Bronchial smooth muscle cell (primary cell): ENCODE measurements at places on chromosomes 11 and 22. TPM values are rescaled to one million over a fixed set of nuclear protein-coding genes. Genes with fewer than 3 reads are reported as not detected.

The DDTL gene
- 2.7 and 4.1 TPM in 2 replicates for total RNA-seq

The GRAMD1B gene
- 0.34 and 1.3 TPM in 2 replicates for total RNA-seq

The NXPE4 gene
- not detected in 2 replicates for total RNA-seq

The CHEK1 gene
- 16.2 and 32.0 TPM in 2 replicates for total RNA-seq

The MRGPRE gene
- not detected in 2 replicates for total RNA-seq

The SCUBE1 gene
- under 0.01 and 0.34 TPM in 2 replicates for total RNA-seq

The MUC6 gene
- total RNA-seq: not detected in 2 replicates

The CARNS1 gene
- total RNA-seq: 0.09 and 0.16 TPM in 2 replicates

The PACS1 gene
- total RNA-seq: 22.5 and 39.4 TPM in 2 replicates

The PRCP gene
- 59.1 and 93.8 TPM in 2 replicates for total RNA-seq

The GTSE1 gene
- 0.17 and 0.95 TPM in 2 replicates for total RNA-seq

The IFTAP gene
- total RNA-seq: 39.6 and 46.8 TPM in 2 replicates

The OR51E2 gene
- total RNA-seq: under 0.01 TPM in 1 of 2 replicates, not detected in the other

The GDPD4 gene
- not detected in 2 replicates for total RNA-seq

The BIK gene
- not detected in 2 replicates for total RNA-seq

The AGBL2 gene
- total RNA-seq: 1.1 and 3.7 TPM in 2 replicates

The MS4A12 gene
- total RNA-seq: not detected in 2 replicates

The KRTAP5-2 gene
- not detected in 2 replicates for total RNA-seq

The BACE1 gene
- total RNA-seq: 22.6 and 22.9 TPM in 2 replicates

The HPX gene
- total RNA-seq: 0.63 and 0.77 TPM in 2 replicates

The MS4A4A gene
- total RNA-seq: not detected in 2 replicates

The LMNTD2 gene
- total RNA-seq: 0.47 TPM in 1 of 2 replicates, not detected in the other

The SLC16A8 gene
- 0.32 and 0.60 TPM in 2 replicates for total RNA-seq

The SMPD1 gene
- 40.0 and 41.3 TPM in 2 replicates for total RNA-seq

The TYMP gene
- 8.8 and 18.3 TPM in 2 replicates for total RNA-seq

The SLC22A25 gene
- total RNA-seq: not detected in 2 replicates

The TCF20 gene
- total RNA-seq: 13.6 and 14.5 TPM in 2 replicates

The GPHA2 gene
- not detected in 2 replicates for total RNA-seq

The TRIM29 gene
- total RNA-seq: 0.16 and 0.94 TPM in 2 replicates

The SLCO2B1 gene
- not detected in 2 replicates for total RNA-seq

The GAL gene
- 0.09 and 0.47 TPM in 2 replicates for total RNA-seq

The EFCAB6 gene
- total RNA-seq: 1.3 and 2.7 TPM in 2 replicates

The ADM2 gene
- total RNA-seq: 0.16 and 0.86 TPM in 2 replicates

The CHRM1 gene
- 0.09 TPM in 1 of 2 replicates, not detected in the other for total RNA-seq

The CASP1 gene
- total RNA-seq: 65.1 and 74.3 TPM in 2 replicates

The MUC5AC gene
- under 0.01 TPM in 1 of 2 replicates, not detected in the other for total RNA-seq

The OR51I1 gene
- total RNA-seq: 0.60 TPM in 1 of 2 replicates, not detected in the other

The TEX12 gene
- 0.16 TPM in 1 of 2 replicates, not detected in the other for total RNA-seq

The PHETA2 gene
- 10.4 and 20.0 TPM in 2 replicates for total RNA-seq

The OR8G5 gene
- total RNA-seq: not detected in 2 replicates

The KRTAP5-9 gene
- not detected in 2 replicates for total RNA-seq
